Coronary artery (tissue), 2 donors: ENCODE measurements at places on chromosomes 6 and 20.
A peak's percentile ranks its signal among the peaks of the same experiment; 100 is the strongest.

DNA sequence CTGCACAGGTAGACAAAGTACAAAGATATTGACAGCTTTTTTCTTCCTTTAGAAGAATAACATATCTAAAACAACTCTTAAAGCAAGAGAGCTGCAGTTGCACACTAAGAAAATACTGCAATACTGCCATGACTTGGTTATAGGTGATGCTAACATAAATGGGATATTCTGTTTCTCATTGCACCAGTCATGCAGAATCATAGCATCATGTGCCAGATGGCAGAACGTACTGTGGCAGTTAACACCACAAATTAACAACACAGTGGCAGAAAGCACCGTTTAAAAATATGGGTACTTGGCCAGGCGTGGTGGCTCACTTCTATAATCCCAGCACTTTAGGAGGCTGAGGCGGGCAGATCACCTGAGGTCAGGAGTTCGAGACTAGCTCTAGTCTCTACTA, 7.4 kb downstream of the ASXL1 start:
- DNase-seq: no peak

DNA sequence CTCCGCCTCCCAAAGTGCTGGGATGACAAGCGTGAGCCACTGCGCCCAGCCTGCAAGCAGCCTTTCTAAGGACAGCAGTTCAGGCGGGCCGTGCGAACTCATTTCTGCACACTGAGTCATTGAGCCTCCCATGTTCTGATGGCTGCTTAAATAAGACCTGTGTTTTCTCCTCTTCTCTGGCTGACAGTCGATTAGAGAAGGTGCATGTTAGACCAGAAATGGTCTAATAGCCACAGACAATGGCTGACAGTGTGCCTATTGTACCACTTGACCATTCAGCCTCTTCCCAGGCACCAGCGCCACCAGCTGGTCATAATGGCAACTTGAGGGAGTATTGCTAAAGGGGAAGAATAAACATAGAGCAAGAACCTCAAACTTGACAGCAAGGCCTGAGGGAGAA, 6.2 kb downstream of the CST11 start:
- DNase-seq: no peak

DNA sequence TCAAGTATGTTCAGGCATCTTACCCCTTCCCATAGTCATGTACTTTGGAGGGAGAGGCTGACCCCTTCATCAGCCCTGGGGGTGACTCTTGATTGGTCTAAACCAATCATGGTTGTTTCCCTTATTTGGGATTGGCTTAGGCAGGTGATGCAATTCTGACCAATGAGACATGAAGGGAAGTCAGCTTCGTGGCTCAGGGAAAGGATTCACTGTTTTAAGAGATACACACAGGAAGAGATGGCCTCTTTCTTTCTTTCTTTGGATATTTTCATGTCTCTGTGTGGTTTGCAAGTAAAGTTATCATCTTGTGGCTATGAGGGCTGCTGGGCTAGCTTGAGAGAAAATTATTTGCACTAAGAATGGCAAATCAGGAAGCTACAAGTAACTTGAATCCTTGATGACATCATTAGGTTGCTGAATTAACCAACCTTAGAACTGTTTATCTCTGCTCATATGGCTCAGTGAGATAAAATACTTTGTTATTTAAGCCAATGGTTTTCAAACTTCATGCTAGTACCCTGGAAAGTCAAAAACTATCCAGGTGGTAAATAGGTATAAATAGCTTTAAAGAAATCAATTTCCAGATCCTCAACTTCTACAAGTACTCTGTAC, 144.2 kb upstream of the CENPW start:
- DNase-seq: no peak

- no peak for DNase-seq
Observed at GRCh38 chr20:11553603-11554002, 364.1 kb upstream of the BTBD3 start.

DNA sequence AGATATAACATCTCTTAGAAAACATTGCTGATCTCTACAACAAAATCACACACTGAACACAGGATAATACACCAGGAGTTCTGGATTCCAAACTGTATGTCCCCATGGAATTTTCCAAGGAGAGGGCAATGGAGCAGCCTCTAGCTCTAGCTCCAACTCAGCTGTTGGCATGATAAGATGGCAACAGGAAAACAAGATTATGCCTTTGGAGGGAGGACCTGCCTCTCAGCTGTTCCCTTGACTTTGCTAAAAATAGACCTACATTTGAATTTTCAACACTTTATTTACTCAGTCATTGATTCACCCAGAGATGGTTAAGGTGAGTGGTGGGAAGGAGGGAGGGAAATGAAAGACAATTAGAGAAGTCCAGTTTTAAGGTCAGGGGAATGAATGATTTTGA, 246.7 kb downstream of the ALDH8A1 start:
- DNase-seq: no peak

- DNase-seq: no peak
Observed at GRCh38 chr20:19098806-19099578, 113.5 kb upstream of the SLC24A3 start.

DNA sequence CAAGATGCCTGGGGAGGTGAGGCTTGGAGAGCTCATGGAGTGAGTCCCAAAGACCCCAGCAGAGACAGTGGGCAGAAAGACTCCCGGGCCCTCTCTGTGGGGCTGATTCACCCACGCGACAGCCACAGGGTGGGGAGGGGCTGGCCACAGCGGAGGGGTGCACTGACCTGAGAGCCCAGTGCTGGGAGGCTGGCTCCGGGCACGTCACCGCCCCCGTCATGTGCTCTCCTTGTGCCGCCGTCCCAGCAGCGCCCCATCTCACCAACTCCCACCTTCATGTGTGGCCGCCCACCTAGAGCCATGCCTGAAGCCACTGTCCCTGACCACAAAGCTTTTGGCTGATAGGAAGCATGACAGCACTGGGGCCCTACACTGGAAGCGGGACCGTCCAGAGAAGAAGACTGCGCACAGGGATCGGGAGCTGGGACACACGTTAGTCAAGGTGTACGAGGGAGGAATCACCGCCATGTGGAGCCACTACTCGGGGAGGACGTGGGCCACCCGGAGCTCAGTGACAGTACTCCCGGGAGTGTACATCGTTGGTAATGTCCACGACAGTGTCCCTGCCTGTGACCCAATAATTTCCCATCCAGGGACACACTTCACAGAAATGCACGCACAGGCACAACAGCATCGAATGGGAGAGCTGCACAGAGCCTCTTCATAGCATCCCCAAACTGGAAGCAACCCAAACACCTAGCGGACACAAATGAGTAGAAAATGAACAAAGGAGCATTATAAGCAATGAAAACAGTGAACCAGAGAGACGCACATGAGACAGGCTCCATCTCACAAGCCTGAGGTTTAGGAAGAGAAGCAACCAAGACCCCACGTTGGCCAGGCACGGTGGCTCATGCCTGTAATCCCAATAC, 28.4 kb upstream of the FOXC1 start:
- no peak for DNase-seq

- no peak for DNase-seq
Observed at GRCh38 chr20:58179432-58180099, 48.9 kb downstream of the ANKRD60 start.

DNA sequence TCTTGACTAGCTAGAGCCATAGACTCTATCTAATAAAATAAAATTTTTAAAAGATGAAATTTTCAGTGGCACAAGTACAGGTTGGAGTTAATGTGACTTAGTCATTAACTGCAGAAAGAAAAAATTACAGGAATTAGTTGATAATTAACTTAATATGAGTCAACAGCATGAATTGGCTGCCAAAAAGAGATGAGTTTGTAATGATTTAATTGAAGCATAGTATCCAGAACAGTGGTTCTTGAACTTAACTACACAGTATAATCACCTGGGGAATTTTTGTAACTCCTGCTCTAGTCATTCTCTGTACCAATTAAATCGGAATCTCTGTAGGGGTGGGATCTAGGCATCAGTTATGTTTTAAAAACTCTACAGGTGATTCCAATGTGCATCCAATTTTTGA, 46.3 kb upstream of the HMGN3 start:
- no peak for DNase-seq

GRCh38 chr20:15609921-15610320, 963.3 kb downstream of the KIF16B start:
- no peak for DNase-seq

- no peak for DNase-seq
Observed at GRCh38 chr6:20024316-20024673, 187.1 kb downstream of the ID4 start.

- DNase-seq: no peak
Observed at GRCh38 chr6:142316791-142317368, 15.1 kb downstream of the ADGRG6 start.

DNA sequence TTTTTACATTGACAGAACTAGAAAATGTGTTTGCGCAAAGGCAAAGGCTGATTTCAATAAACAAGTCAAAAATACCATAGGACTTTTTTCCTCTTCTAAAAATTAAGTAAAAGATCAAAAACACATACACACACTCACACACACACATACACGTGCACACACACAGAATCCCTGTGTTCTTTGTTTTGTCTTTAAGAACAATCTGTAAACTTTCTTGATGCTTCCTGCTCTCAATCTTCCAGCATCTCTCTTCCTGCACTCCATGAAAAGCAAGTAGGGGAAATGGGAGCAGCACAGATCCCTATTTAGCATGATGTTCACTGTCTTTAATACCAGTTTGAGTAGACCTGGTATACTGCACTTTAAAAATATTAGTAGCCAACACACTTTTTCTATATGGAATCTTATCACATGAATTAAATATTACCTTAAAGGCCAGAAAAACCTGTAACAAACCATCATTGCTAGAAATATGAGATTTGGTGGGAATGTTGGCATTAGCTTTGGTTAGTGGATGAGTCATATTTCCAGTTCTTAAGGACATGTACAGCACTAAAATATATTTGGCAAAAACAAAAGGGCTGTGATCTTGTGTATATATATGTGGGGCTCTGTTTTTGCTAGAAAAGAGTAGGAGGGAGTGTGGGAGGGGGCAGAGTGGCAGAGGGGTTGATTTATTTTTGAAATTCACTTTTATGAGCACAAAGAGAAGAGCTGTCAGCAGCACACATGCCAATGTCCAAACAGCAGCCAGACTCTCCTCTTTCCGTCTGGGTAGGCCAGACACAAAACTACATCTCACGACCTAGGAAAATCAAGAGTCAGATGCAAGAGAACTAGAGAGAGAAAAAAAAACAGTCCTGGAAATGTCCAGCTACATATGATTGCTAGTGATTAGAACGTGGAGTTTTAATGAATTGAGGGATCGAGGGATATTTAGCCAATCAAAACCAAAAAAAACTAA, 4.6 kb downstream of the PTPRK start:
- DNase-seq: no peak

DNA sequence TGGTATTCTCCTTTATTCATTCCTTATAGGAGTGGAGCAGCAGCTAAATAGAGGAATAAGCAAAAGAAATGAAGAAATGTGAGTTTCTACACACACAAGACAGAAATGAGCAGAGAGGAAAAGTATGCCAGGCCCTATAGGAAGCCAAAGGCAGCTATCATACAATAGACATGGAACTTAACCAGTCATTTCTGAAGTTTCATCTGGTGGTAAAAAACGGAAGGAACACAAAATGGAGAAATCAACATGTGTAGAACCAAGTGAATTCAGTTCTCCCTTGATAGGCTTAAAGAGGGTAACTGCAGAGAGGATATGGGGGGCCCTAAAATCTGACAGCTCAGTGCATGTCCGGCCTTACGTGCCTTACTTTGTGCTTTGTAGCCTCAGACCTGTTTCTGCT, 44.6 kb downstream of the TSBP1 start:
- DNase-seq: no peak

GRCh38 chr20:15005300-15005986, 668.0 kb upstream of the FLRT3 start:
- no peak for DNase-seq

DNA sequence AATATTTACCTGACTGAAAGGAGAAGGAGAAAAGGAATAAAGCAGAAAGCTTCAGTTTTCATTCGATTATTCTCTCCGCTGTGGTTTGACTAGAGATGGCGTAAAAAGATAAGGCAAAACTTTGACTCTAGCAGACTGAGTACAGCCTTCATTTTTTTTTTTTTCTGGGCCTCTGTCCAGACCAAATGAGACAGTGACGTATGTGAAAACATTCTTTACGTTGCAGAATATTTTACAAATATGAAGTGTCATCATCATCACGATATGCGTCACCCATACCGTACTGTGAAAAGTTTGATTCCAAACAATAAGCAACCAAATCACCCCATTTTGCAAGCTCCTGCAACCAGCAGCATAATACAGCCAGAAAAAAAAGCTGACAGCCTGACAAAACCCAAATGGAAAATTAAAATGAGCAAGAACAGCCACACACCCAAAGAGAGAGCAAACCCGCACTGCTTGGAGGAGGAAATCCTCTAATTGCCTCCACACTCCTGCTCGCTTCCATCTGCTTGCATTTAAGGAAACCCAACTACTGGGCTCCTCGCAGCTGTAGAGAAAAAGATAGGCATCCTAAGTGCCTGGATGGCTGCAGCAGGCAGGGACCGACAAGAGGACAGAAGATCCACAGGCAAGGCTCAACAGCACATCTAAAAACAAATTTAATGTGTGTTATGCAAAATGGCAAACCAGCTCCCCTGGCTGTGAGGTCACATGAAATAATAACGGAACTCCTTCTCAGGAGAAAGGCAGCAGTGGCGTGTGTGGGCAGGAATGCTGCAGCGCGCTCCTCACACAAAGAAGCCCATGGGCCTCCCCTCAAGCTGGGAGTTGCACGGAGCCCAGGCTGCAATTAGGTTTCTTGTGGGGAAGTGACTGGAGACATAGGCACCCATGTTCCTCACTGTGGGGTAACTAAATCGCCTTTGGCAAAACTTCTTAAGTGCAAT, 113.1 kb downstream of the FYN start:
- DNase-seq: no peak

GRCh38 chr6:3753228-3753835, 1.8 kb upstream of the PXDC1 start:
- DNase-seq: no peak

GRCh38 chr6:168709390-168709789, 268.4 kb downstream of the SMOC2 start:
- DNase-seq: peak; percentile 61

GRCh38 chr6:150056156-150056555, 12.8 kb downstream of the ULBP3 start:
- DNase-seq: no peak
